ENCODE measurements at places on chromosomes 16 and 17.

DNA sequence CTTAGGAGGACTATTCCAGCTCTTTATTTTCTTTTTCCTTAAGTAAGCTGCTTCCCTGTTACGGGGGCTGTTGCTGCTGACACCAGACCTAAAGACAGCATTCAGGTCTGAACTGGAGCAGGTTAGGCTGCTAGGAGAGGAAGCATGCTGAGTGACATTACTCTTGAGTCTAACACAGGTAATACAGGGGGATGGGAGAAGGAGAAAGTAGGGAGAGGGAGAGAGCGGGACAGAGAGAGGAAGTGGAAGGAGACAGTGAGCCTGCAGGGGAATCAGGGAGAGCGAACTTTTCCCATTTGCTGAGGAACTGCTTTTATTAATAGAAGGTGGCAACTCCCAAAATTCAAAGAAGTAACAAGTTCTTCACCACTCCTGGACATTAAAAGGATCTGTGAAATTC lies 130.9 kb downstream of the PARN start:
- no peak for DNase-seq

DNA sequence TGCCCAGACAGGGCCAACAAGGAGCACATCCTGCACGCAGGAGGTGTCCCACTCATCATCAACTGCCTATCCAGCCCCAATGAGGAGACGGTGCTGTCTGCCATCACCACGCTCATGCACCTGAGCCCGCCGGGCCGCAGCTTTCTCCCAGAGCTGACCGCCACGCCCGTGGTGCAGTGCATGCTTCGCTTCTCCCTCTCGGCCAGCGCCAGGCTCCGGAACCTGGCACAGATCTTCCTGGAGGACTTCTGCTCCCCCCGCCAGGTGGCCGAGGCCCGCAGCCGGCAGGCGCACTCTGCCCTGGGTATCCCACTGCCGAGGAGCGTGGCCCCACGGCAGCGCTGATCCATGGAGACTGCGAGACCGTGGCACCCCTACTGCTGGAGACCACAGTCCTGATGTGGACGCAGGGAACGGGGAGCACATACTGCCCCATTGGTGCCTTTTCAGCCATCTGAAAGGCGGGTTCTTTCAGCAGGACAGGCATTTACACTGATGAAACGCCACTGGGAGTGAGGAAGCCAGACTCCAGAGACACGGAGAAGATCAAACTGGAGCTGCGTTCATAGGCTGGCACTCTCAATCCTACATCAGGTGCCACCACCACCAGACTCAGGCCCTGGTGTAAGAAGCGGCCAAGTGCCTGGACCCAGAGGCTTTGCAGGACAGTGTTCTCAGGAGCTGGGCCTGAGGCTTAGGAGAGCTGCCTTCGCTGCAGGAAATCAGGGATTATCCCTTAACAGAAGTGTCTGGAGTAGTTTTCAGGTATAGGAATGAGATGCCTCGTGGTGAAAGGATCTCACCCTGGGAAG lies 2.6 kb downstream of the NT5C start:
- DNase-seq: no peak

GRCh38 chr16:3646348-3646920 lies 8.1 kb upstream of the DNASE1 start:
- DNase-seq: no peak

DNA sequence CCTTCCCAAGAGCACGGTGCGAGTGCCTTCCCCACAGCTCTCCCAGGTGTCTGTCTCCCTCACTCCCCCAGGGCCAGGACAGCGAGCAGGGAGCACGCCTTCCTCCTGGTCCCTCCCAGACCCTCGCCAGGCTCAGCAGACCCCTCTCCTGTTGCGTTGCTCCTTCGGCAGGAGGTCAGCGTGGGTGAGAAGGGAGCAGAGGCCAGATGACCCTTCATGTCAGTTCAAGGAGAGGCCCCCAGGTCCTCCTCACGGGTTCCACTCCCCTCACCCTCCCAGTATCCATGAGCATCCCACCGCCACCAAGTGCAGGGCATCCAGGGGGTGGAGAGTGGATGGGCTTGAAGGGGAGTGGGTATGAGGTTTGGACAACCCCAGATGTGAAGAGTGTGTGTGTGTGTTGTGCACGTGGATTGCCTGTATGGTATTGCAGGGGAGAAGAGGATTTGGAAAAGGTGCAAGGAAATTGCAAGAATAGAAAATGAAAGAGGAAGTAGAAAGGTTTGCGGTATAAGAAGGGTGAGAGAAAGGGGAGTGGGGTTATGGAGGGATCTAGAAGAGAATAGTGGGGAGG lies 17.7 kb downstream of the SGCA start:
- DNase-seq: no peak

GRCh38 chr17:63694229-63694949 lies 5.5 kb downstream of the LIMD2 start:
- no peak for DNase-seq

DNA sequence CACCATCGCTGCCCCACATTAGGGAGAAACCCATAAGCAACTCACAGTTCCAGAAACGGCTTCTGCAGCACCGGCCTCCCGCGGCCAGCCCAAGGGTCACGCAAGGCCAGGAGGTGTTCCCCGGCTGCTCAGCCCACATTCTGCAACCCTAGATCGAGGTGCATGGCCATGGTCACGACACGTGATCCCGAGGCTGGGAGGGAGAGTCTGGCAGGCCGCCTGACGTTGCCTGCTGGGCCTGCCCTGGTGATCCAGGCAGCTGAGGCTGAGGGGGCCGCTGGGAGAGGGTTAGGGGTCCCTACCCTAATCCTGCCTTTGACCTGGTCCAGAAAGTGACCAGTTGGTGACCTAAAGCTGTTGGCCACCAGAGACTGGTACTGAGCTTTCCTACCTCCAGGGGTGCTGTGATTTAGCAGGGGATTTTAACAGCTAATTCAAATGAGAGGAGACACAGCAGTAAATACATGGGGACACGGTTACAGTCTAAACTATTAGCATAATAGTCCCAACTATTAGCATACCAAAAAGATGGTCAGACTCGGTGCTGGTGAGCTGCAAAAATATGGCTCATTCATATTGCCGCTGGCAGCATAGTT lies 97.4 kb upstream of the CIBAR2 start:
- DNase-seq: peak; percentile 64

DNA sequence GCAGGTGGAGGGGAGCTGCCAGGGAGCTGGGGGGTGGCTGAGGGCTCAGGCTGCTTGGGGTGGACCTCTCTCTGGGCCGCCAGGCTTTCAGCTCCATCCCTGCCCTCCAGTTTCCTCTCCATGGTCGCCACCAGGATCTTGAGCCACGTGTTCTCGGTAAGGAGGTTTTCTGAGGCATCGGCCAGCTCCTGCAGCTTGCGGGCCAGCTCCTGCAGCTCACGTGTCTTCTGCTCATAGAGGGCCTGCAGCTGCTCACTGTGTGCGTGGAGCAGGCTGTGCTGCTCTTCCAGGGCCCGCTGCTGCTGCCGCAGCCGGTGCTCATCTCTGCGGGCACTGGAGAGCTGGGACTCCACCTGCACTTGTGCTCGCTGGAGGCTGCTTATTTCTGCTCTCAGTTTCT lies 11.0 kb downstream of the SNN start:
- DNase-seq: no peak

- no peak for DNase-seq
Observed at GRCh38 chr17:77579682-77580081, 378.8 kb upstream of the TNRC6C start.

- no peak for DNase-seq
Observed at GRCh38 chr17:61323003-61323908, 76.4 kb upstream of the TBX2 start.

DNA sequence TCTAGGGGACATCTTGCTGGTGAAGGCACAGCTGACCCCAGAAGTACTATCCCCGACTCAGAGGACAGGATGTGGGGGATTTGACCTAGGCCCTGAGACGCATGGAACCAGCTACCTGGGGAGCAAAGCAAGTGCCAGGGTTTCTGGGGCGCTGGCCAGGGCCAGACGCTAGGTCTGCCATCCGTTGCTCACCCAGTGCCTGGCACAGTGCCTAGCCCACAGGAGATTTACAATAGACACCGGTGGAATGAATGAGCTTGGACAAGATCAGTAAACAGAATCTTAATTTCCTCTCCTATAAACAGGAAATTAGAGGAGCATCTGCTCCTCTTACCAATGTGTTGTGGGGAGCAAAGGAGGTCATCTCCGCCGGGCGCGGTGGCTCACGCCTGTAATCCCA lies 5.0 kb downstream of the RPRML start:
- DNase-seq: no peak

DNA sequence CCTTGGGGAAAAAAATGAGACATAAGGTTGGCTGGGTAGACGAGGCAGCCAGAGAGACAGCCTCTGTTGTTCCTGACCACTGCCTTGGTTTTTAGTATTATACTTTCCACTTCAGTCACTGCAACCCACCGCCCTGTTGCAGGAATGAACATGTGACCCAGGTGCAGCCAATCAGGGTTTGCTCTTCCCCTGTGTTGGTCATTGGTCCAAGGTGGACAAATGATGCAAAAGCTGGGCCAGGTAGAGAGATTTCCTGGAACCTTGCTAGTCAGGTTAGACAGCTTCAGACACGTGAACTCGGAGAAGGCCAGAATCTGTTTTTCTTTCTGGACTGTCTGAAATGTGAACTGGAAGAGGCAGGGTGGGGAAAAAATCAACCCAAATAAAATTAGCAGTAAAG lies 452.4 kb upstream of the RBFOX1 start:
- no peak for DNase-seq

DNA sequence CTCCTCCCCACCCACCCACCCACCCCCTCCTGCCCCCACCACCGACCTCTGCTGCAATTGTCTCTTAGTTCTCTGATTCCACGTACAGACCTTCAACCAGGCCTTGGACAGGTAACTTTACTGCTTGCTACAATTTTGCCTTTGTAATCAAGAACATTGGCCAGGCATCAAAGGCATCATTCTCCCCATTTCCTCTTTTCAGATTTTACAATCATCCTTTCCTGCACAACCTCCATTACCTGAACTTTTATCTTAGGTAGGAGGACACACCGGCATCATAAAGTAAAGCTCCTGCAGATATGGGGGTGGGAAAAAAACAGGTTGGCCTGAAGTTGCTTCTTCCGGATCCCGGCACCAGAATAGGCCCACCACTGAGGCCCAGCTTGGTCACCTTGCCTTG lies 25.7 kb upstream of the SUPT4H1 start:
- DNase-seq: no peak

DNA sequence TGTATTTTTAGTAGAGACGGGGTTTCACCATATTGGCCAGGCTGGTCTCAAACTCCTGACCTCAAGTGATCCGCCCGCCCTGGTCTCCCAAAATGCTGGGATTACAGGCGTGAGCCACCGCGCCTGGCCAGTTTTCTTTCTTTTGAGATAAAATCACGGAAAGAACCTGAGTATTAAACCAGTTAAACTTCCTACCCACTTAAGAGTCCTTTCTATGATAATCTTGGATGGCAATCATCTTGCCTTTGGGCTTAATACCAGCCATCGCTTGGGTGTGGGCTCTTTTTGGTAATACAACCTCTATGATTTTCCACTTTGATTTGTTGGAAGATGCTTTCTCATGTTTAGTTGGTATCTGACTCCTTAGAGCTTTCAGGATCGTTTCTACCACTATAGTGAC lies 24.0 kb downstream of the PITPNC1 start:
- no peak for DNase-seq

DNA sequence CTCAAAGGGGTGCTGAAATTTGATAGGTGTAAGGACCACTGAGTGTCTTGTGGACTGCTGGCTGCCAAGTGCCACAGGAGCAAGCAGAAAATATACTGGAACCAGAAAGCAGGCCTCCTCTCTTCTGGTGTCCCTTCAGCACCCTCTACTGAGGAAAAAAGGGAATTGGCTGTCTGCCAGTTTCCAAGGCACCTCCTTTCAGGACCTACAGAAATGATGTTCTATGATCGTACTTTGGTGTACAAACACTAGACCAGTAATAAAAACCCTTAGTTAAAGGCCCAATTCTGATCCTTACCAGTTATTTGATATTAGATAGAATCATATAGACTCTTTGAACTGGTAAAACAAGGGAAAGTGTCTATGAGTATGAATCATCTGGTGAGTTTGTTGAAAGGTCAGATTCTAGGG lies 35.8 kb upstream of the BCAS3 start:
- peak; percentile 78 for DNase-seq

GRCh38 chr17:48545539-48545938 lies 630 bp upstream of the HOXB2 start:
- DNase-seq: no peak

DNA sequence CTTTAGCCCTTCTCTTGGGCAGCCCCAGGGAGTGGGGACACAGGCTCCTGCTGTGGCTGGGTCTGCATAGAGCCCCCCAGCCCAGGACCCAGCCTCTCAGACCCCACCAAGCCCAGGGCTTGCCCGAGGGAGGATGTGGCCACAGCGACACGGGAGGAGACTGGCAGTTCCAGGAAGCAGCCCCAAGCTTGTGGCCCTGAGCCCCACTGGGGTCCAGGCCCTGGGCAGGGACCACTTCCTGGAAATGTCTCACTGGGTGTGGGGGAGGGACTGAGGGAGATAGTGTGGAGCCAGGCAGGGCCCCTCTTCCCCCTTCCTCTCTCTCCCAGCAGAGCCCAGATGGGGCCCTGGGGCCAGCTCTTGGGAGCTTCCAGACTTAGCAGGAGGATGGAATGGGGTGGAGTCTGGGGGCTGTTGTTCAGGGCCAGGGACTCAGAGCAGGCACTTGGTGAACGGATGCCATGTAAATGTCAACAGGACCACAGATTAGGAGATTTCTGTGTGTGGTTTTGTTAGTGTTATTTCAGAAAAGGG lies 35.3 kb downstream of the ADGRG5 start:
- DNase-seq: no peak

- DNase-seq: no peak
Observed at GRCh38 chr17:58911741-58912343, 156.2 kb downstream of the PPM1E start.

- DNase-seq: no peak
Observed at GRCh38 chr16:61544165-61544564, 492.1 kb downstream of the CDH8 start.

DNA sequence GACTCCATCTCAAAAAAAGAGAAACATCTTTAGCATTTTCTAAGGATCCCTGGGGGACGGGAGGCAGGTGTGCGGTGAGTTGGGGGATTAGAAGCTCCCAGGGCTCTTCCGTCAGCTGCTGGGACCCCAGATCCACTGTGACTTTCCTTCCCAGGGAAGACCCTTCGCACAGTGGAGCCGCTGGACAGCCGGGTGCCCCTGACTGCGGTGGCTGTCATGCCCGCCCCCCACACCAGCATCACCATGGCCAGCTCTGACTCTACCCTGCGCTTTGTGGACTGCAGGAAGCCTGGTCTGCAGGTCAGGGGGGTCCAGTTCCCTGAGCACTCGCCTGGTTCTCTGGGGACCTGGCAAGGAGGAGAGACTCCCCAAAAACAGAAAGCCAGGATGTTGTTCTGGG lies 7.3 kb upstream of the SERPINF2 start:
- no peak for DNase-seq

DNA sequence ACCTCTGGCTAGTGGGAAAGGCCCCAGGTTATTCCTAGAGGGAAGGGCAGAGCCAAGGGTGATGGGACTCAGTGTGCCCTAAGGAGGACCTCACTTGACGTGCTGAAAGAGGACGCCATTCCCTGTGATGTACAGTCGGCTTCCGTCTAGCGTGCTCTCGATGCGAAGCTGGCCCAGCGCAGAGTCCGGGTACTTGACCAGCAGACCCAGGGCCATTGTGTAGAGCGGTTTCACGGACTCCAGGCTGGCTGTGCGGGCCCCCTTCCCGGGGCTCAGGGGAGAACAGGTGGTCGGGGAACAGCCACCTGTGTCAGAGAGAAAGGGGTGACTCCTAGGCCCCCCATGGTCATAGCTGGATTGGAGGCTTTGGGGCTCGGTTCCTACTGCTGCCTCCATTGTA lies 19.9 kb downstream of the PLEKHG4 start:
- DNase-seq: no peak

Measured in heart left ventricle (tissue), 16 donors.